ENCODE measurements at places on chromosomes 12 and 14.

DNA sequence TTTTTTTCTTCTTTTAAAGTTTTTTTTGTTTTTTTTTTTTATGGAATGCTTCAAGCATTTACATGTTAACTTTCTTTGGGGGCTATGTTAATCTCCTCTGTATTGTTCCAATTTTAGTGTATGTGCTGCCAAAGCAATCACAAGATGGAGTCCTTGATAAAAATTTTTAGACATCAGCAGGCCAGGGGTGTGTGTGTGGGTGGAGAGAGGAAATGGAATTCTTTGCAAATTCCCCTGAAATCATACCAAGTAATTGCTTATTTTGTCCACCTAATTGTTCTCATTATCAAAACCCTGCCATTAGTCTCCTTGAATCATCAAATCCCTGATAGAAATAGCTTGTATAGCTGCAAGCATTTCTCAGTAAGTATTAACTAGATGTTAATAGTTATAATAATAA, 21.7 kb downstream of the RNF212B start:
- no peak for DNase-seq

DNA sequence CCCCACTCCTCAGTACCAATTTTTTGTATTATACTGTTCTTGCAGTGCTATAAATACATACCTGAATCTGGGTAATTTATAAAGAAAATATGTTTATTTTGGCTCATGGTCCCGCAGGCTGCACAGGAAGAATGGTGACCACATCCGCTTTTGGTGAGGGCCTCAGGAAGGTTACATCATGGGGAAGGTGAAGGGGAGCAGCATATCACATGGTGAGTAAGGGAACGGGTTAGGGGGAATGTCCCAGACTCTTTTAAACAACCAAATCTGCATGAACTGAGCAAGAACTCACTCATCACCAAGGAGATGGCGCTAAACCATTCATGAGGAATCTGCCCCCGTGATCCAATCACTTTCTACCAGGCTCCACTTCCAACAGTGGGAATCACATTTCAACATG, 40.0 kb downstream of the OSBPL8 start:
- DNase-seq, result no peak

GRCh38 chr12:15115434-15115833, 105.8 kb downstream of the RERG start:
- no peak for DNase-seq

DNA sequence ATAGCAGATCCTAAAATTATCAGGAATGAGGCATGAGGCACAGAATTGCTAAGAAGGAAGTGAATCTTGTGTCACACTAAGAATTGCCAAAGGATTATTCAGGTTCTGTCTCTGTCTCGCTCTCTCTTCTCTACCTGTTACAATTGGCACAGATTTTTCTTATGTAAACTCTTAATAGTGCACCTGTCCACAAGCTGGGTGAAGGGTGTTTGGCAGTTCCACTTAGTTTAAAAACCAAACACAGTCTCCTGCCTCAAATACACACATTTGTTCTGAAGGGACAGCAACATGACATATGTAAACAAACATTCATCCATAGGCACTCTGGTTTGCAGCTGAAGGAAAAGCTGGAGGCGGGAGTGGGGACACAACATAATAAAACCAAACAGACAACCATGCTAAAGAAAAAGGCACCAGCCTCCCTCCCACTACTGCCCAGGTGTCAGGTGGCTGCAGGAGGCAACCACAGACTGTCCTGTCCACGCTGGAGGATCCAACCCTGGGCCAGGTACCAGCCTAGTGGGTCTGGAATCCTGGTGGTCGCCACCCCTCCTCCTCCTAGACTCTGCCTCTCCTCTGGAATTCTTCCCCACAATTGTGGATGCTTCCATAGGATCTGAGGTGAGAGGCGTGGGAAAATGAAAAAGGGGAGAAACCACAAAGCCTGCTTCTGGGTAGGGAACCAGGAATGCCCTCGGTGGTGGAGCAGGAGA, 81.2 kb downstream of the TMEM260 start:
- DNase-seq, result no peak

DNA sequence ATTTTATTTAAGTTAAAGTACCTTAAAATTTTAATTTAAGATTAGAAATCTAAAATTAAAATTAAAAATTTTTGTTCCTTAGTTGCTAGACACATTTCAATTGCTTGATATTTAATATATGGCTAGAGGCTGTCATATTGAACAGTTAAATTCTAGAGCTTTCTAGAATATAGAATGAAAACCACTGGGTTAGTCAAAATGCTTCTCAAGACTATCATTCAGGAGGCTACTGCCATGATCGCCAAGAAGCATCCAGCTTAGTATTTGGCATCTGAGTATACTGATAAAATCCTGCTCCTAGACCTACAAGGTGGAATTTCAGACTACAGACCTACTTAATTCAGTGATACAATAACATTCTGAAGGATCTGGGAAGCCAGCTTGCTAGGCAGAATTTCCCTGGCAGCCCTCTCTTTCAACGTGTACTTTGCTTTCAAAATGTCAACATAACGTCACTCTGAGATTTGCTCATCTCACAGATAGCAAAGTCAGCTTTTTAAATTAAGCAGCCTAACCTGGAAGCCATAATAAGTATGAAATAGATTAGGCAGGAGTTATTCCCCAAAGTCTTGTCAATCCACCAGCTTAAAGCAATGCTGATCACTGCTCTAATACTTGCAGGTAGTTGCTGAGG, 525.8 kb downstream of the FSCB start:
- no peak for DNase-seq

GRCh38 chr12:123363740-123364531, 711 bp downstream of the SBNO1 start:
- peak; percentile 11 for DNase-seq

DNA sequence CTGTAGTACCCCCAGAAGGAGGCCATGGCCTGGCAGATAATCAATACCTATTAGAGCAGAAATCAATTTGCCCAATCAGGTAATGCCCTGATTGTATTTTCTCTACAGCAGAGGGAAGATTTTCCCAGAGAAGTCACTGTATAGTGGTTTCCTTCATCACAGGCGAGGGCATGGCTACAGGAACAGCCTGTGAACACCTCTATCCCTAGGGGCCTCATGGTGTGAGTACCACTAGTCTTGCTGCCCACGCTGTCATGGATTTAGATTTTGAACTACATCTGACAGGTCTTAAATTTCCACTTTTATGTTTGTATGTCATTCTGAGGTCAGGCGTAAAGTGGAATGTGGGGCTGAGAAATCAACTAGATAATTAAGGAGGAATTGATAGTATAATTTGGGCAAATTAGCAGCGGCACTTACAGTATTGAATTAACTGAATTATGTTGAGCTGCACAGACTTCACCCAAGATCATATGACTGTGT, 42.4 kb upstream of the STXBP6 start:
- DNase-seq, result no peak

DNA sequence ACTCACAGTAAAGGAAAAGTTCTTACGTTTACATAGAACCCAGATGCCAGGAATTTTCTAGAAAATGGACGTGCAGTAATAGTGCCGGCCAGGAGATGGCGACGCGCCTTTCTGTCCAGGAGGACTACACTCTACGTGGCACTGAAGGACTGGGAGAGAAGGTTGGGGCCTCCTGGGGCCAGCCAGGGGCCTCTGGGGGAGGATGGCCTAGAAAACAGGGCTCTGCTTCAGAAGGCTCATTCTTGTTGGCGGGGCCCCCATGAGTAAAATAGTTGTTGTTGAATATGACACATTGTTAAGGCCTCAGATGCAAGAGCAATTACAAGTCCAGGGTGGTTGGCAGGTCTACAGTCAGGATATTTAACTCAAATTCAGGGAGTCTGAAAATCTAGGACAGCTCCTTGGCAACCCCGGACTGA, 120.1 kb upstream of the MAX start:
- DNase-seq, result no peak

DNA sequence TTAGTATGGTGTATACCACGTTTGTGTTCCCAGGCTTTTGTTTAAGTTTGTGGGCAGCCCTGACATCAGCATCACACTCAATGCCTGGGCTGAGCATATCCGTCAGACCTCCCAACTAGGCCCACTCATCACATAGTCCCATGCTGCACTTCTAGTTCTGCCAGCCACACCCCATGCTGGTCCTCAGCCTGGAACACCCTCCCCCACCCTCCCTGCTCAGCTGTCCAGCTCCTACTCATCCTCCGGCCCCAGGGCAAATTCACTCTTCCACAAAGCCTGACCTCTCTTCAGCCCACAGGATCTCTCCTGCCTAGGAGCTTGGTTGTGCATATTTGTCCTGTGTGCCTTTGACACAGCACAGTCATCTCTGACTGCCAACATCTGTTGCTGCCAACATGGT, 3.9 kb upstream of the ENDOU start:
- no peak for DNase-seq

DNA sequence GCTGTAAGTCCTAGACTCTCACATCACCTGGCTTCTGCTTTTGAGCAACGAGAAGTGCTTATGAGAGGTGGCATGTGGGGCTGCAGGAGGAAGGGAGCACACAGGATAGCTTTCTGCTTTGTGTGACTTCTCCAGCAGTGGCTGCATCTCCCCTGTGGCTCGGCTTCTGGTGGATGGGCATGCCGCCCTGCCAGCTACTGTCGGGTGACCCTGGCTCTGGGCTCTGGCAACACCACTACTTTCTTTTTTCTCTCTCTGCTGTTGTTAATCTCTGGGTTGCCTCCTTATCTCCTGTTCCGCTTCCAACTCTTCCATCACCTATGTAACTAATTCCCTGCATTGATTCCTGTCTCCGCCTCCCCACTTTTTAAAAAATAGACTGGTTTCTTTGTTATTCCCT, 209.1 kb upstream of the DAAM1 start:
- no peak for DNase-seq

DNA sequence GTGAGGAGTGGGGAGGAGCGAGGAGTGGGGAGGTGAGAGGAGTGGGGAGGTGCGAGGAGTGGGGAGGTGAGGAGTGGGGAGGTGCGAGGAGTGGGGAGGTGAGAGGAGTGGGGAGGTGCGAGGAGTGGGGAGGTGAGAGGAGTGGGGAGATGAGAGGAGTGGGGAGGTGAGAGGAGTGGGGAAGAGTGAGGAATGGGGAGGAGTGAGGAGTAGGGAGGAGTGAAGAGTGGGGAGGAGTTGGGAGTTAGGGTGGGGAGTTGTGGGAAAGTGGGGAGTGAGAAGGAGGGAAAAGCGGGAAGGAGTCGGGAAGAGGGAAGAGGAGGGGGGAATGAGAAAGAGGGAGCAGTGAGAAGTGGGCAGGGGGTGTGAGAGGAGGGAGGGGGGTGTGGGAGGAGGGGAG, 86.1 kb downstream of the B4GALNT3 start:
- DNase-seq, result no peak

DNA sequence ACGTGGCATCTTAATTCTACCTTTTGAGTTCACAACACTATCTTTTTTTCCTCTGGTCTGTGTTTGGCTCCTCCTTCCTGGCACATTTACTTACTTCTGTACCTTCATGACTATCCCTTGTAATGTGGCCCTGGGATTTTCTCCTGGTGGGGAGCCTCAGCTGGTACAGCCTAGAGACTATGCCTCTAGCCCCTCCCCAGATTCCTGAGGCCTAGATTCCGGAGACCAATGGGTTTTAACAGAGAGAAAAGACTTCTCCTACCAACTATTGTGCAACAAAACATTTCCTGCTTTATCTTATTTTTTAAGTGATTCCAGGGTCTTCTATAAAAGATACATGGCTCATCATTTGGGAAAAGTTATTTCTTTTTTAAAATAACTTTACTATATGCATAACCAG, 216.2 kb upstream of the KRR1 start:
- no peak for DNase-seq

DNA sequence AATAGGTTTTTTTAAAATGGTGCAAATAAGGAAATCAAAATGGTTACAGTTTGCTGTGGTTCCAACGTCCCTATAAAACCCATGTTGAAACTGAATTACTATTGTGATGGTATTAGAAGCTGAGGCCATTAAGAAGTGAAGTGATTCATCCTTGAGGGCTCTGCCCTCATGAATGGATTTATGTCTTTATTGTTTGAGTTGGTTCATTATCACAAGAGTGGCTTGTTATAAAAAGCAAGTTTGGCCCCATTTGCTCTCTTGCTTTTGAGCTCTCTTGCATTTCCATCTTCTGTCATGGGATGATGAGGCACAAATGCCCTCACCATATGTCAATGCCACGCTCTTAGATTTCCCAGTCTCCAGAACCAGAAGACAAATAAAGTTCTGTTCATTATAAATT, 62.3 kb downstream of the PRKD1 start:
- DNase-seq, result no peak

DNA sequence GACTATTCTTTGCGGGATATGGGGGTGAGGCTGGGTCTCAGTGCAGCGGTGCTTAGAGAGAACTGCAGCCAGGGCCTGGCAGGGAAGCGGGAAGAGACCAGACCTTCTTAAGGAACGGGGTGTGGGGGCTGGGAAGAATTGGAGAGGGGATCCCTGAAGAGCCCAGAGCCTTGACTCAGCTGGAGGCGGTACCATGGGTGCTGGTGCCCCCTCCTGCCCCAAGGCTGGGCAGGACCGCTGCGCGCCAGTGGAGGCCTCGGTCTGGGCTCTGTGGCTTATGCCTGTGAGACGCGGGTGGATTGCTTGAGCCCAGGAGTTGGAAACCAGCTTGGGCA, 1.3 kb upstream of the RNU7-1 start:
- DNase-seq, result no peak

- DNase-seq, result no peak
These were observed 61.2 kb upstream of the STXBP6 start for GRCh38 chr14:25111061-25111601.

DNA sequence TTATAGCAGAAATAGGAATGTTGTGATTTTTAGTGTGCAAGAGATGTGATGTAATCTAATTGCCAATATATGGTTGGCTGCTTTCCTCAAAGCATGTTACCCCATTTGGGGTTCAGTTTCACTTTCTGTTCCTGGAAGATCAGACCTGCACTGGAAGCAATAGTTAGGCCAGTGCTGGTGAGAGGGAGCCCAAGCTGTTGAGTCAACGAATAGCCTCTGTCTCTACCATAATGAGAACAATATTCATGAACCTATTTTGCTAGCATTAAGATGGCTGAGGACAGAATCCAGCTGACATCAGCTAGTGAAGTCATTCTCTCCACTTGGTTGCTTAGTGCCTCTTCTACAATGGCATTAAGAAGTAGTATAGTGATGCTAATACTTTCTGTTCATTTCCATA, 379.9 kb upstream of the DCN start:
- DNase-seq, result no peak

DNA sequence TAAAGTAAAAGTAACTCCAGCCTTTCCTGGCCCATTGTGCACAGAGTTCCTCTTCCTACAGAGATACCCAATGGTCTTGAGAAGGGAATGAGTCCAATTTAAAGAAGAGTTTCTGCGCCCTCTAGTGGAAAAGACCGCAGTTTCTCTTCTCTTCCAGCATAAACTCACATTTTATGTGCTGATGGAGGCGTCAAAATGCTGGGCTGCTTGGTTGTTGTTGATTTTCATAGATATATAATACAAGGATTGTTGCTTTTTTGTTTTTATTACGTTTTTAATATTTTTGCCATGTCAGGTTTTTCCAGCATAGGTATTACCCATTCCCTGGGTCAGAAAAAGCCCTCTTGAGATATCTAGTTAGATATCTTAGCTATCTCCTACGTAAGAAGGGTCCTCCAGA, 356.9 kb upstream of the STXBP6 start:
- no peak for DNase-seq

Data from stimulated activated CD4-positive, alpha-beta T cell treated with anti-CD3 and anti-CD28 coated beads, TNF-alpha, amount 100 ng/mL, for 1 hour (primary cell).